Effector CD4-positive, alpha-beta T cell (primary cell): ENCODE measurements at places on chromosomes 1 and 21.

- no peak for DNase-seq
Measured at GRCh38 chr1:222588135-222588534, 1.6 kb downstream of the TAF1A start.

DNA sequence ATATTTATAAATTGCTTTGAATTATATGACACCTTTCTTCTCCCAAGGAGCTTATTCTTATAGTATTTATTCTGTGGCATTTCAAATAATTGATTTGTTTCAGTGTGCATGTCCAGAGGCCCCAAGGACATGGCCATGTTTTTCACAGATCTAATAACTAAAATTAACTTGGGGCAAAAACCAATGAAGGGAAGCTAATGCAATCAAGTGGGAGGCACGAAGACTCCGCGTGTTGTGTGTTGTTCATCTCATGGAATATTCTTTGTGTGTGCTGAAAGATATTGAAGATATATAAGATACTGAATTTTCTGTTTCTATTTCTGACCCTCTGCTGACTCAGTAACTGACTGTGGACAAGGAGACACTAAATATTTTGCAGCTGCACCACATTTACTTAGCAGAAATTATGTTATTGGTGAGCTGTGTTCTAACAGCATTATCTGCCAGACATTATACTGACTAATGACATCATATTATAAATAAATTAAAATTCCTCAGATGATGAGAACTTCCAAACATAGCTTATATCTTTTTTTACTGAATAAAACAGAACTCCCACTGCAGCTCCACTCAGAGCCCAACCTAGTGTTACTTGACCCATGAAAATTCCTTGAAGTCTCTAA lies 519.3 kb upstream of the CXADR start:
- DNase-seq: no peak

GRCh38 chr1:145889722-145890121 lies 4.1 kb upstream of the ANKRD35 start:
- DNase-seq: no peak

DNA sequence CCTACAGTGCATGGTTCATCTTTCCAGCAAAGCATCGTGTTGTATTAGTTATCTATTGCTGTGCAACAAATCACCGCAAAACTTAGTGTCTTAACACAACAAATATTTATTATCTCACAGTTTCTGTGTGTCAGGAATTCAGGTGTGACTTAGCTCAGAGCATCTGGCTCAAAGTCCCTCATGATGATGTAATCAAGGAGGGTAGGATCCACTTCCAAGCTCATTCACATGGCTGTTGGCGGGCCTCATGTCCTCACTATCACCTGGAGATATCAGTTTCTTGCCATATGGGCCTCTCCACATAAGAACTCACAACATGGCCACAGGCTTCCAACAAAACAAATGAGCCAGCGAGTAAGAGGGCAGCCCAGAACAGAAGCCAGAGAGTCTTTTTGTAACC lies 135.6 kb upstream of the GJB5 start:
- DNase-seq: no peak

DNA sequence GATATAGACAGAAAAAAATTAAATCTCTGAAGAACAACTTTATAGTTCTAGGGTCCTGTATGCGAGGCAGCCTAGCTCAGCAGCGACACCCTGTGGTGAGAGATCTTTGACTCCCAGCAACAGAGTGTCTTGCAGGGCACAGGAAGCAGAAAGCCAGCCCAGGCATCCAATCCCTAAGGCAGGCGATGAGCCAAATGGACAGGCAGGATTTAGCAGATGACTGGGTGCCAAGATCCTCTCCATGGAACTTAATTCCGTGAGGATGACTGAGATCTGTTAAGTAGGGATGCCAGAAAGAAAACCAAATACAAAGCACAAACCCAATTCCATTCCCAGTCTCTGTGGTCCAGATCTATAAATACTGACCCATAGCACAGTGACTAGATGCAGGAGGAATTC lies 38.8 kb downstream of the HLCS start:
- DNase-seq: peak; percentile 53

DNA sequence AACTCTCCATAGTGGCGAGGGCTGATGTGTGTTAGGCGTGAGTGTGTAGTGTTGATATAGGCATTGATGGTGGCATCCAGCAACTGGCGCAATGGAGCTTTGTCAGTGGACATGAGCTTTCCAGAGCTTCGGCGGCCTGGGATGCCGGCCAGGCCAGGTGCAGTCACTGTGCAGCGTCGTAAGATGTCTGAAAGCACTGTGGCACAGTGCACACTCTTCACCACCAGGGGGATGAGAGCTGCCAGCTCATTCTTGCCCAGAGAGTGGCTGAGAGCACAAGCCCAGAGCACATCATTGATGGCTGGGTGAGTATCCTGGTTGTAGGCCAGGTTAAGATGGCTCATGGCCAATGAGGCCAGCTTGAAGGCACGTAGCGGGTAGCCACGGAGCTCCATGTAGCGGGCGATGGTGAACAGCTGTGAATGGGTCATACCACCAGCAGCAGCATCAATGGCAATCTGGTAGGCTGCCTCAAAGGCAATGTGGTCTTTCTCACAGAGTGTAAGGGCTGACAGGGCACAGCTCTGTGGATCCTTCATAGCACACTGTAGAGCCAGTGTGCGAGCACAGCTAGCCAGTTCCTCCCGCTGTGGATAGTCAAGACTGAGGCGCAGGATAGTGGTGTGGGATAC lies 6.7 kb downstream of the UROD start:
- DNase-seq: peak; percentile 39

DNA sequence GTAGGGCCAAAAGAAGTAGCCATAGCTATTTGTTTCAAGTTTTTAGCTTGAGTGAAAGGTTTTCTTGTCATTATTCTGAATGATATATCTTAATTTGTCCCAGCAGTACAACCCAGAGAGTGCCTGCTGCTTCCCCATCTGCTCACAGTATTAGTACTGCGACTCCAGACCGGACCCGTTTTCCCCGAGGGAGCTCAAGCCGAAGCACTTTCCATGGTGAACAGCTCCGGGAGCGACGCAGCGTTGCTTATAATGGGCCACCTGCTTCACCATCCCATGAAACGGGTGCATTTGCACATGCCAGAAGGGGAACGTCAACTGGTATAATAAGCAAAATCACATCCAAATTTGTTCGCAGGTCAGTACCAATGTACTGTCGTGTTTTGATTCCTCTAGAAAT lies 37.2 kb upstream of the C1orf115 start:
- DNase-seq: no peak
